Right forelimb (tissue), 1 donor: ENCODE measurements at places on chromosomes 1 and 21.
A peak's percentile ranks its signal among the peaks of the same experiment; 100 is the strongest.

DNA sequence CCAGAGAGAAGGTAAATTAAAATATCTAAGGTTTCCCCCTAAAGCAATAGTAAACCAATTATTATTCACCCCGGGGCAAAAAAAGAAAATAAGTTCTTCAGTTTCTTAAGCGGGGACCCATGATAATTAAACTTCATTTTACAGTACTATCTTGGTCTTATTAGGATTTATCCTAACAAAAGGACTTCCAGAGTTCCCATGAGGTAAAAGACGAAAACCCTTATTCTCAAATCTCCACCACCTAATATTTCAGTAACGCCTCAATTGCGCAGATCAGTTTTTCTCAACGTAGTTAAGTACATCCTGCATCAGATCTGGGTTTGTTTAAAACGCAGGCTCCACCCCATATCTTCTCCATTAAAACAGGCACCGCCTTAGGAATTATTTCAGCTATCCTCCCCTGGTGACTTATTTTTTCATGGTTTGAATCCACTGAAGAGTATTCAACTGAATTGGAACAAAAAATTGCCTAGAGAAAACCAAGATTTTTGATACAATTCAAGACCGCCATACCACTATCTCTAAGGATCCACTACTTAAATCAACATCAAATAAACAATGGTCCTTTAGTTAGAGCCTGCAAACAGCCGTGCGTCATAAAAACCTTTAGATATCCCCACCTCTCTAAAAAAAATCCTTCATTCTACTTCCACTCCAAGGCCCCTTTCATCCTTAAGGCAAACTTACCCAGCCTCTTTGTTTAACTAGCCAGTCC, 1.7 kb downstream of the MCL1 start:
- no peak for DNase-seq

DNA sequence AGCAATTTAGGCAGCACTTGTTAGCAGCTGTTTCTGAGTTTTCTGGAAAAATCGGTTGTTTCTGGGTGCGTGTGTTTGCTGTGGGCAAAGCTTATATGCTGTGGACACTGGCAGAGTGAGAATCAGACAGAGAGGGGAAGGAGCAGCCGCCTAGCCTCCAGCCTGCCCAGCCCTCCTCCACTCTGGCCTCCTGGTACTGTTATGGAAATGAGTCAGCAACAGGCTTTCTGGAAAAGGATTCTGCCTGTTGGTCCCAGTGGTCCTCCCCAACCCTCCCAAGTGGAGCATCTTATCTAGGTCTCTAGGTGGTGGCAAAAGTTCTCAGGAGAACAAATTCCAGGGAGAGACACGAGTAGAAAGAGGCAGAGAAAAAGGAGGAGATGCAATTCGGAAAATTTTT, 42.2 kb upstream of the GOLT1A start:
- no peak for DNase-seq

GRCh38 chr1:203408486-203409481, 57.9 kb upstream of the FMOD start:
- peak; percentile 69 for DNase-seq

DNA sequence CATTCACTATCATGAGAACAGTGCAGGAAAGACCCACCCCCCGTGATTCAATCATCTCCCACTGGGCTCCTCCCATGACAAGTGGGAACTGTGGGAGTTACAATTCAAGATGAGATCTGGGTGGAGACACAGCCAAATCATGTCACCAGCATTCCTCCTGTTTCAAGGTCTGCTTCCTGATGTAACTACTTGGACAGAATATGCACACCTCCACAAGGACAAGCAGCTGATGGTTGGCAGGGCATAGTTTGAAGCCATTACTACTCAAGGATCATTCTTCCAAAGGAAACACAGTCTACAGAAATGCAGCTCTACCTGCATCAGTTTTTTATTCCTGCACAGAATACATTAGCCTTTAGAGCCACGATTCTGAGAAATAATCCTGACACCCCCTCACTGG, 28.5 kb upstream of the RNF2 start:
- no peak for DNase-seq

- no peak for DNase-seq
These were observed 103.6 kb downstream of the KIF26B start for GRCh38 chr1:245258271-245258920.

GRCh38 chr1:246293366-246294121, 213.5 kb downstream of the SMYD3 start:
- no peak for DNase-seq

GRCh38 chr21:34840693-34841092, 171.9 kb downstream of the CLIC6 start:
- no peak for DNase-seq

- DNase-seq: no peak
These were observed 80.3 kb upstream of the RGS4 start for GRCh38 chr1:162988869-162989268.

DNA sequence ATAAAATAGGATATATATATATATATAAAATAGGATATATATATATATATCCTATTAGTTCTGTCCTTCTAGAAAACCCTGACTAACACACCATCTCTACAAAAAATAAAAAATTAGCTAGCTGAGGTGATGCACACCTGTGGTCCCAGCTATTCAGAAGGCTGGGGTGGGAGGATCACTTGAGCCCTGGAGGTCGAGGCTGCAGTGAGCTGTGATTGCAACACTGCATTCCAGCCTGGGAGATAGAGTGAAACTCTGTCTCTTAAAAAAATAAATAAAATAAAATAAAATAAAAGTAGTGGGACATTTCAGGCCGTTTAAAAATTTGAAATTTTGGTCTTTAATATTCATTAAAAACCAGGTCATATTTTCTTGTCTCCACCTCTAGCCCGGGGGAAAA, 4.2 kb upstream of the RRP1 start:
- no peak for DNase-seq

DNA sequence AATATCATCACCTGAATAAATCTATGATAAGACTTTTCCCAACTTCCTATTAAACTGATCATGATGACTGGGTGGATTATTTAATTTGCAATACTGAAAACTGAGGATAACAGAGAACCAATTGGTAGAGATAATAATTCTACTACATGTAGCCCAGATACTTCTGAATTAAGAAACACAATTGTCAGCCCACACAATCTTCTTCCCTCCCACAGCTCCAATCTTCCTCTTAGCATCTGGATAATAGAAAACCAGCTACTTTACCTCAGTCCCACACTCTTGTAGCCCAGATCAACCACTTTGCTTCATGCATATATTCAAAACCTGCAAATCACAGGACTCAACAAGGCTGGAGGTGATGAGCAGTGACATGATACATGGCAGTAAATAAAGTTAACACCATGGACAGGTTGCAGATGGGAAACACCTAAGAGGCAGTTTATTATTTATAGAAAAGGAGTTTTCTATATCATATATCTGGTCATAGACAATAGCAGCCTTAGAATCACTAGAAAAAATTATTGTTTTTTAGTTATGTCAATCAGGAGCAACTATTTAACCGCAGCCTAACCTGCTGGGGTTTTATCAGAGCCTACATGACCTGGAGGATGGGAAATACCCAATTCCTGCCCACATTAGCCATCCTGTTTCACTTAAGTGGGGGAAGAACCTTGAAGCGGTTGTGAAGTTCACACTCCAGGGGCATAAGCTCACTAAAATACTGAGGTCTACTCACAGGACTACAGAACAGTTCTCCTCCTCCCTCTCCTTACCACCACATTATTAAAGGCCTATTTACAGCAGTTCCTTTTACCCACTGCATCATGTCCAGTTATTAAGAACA, 16.7 kb downstream of the FRRS1 start:
- no peak for DNase-seq

- no peak for DNase-seq
These were observed 12.8 kb downstream of the HEYL start for GRCh38 chr1:39626646-39627045.

DNA sequence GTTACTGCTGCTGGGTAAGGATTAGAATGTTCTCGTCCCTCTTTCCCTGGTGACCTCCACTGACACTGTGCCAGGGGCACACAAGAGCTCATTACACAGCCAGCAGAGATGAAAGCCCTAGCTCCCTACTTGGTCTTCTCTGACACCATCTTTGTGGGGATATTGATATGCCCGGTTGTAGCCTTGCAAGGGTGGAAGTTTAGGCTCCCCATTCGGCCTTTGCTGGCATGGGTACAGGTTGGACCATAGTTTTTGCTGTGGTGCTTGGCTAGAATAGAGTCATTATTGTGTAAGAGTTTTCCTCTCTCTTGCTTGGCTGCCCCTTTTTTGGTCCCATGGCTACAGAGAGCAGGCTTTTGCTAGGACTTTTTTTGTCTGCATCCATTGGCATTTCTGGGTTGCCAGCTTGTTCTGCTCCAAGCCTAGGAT, 12.3 kb downstream of the RAB4A start:
- DNase-seq: no peak

DNA sequence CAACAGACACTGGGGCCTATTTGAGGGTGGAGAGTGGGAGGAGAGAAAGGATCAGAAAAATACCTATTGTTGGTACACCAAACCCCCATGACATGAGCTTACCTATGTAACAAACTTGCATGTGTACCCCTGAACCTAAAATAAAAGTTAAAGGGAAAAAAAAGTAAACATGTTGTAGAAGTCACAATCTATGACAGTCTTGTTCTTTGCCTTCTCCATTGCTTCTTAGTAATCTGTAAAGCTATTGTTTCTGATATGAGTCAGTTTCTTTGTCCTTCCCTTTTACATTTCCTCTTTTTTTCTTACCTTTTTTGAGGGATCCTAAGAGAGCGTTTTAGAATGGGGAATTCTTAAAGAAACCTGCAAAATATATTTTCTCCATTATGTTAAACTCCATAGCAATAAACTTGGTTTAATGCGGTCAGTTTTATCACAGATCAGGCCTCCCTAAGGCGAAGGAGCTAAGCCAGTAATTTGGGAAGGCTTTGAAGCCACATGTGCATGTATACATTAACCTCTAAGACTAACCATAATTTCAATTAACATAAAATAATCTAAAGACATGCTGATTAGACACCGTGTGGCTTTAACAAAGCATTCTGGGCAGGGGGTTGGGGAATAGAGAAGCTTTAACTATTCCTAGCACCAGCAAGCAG, 77.8 kb upstream of the C1orf105 start:
- DNase-seq: no peak

- no peak for DNase-seq
These were observed 47.1 kb downstream of the LEPR start for GRCh38 chr1:65467536-65467935.

- DNase-seq: no peak
These were observed 286.1 kb downstream of the KIF26B start for GRCh38 chr1:245440922-245441321.

DNA sequence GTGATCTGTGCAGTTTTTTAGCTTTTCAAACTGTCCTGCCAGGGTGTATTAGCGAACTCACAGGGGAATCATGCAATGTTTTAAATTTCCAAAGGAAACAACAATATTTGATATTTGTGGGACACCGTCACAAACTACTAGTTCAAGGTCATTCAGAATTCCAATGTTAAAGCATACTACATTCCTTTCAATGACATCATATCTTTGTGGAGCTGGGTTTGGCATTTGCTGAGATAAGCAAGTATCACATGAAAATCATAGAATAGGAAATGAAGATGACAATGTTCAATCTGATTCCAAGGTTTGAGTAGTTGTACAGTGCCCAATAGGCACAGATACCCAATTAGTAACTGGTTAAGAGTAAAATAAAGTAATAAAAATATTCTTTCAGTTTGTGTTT, 35.6 kb downstream of the NUF2 start:
- no peak for DNase-seq
